ENCODE measurements at places on chromosomes 7 and 10. TPM values are rescaled to one million over a fixed set of nuclear protein-coding genes. Genes with fewer than 3 reads are reported as not detected.

The INSIG1 gene
- total RNA-seq: 59.4 TPM

The GPR26 gene
- total RNA-seq: not detected

The AFAP1L2 gene
- 25.0 TPM for total RNA-seq

- no peak for DNase-seq
Measured at GRCh38 chr7:5064391-5065106, 18.9 kb downstream of the RBAK start.

GRCh38 chr10:128451879-128452278 lies 325.7 kb upstream of the MKI67 start:
- DNase-seq: no peak

DNA sequence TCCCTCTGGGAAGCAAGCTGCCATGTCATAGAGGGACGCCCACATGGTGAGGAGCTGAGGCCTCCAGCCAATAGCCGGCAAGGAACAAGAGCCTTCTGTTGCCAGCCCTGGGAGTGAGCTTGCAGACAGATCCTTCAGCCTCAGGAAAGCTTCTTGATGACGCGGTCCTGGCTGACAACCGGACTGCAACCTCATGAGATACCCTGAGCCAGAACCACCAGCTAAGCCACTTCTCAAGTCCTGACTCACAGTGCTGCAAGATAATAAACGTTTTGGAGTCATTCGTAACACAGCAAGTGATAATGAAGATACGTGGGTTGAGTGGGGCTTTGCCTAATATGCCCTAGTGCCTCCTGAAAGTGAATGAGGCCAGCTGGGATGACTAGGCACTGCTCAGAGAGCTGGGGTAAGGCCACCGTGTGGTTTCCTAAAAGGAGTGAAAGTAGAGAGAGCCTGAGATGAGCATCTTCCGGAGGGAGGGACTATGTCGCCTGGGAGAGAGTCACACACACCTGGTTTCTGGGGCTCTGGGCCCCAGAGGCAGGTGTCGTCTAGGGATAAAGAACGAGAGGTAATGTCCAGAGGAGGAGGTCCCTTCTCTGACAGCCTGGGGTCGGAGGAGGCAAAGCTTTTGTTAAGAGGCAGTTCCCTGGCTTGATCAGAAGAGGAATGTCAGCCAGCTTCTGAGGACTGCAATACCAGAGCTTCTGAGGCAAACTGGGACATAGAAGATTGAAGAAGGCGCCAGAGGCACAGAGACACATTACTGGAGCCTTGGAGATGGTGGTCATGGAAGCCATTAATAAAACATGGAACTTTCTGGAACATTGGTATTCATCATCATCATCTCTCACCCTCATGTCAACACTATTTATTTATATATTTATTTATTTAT lies 53.6 kb downstream of the PYROXD2 start:
- DNase-seq: peak; percentile 75

GRCh38 chr10:9038146-9038714 lies 983.7 kb downstream of the GATA3 start:
- no peak for DNase-seq

DNA sequence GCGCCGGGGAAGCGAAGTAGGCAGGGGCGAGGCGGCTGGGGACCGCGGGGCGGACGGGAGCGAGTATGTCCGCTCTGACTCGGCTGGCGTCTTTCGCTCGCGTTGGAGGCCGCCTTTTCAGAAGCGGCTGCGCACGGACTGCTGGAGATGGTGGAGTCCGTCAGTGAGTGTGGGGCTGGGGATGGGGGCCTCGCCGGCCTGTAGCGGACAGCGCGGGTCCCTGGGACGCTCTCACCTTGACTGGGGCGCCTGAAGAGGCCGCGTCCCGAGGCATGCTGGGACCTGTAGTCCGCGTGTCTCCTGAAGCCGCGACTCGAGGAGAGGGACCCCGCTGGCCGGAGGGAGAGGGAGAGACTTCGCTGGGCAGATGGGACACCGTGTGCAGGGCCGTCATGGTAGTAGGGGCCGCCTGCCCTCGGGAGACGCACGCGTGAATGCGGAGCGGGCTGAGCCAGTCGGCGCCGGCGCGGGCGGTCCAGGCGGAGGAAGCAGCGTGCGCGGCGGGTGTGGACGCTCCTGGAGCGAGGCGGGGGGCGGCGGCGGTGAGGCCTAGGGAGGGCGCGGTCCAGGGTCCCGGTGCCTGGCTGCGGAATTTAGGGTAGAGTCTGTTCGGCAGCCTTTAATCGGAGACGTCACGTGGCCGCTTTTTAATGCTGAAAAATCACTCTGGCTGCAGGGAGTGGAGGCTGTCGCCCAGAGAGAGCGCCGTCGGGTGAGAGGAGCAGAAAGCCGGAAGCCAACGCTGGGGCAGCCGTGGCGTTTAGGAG lies at the start of gene NDUFB2:
NDUFB2 (plus strand) TSS at position 29 of the 767 bp plus-strand sequence; CDS start at position 66, 37 bp downstream.
- DNase-seq: peak; percentile 94

DNA sequence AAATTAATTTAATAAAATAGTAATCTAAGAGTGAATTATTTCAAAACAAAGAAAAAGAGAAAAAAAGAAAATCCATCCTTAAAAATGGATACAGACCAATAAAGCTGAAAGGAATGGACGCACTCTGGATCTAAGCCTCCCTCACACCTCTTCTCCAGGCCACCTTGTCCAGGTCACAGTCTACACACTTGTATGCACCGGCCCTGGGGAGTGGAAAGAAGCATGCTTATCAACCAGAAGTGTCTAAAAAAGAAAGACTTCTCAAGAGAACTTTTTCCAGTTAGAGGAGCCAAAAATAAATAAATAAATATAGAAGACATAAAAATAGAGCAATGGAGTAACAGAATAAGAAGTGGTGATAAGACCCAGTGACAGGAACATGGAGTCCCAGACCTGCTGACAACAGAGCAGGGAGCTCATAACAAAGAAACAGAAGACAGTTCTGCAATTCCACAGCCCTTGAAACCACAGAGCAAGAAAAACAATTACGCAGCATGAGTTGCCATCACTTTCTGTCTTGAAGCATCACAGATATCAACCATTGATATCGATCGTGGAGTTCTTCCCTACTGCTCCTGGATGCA lies 311.7 kb upstream of the NFE2L3 start:
- DNase-seq: no peak

- DNase-seq: peak; percentile 24
Measured at GRCh38 chr7:151676759-151677158, 157.1 kb upstream of the RHEB start.

- no peak for DNase-seq
Measured at GRCh38 chr7:4271716-4272015, 410.4 kb upstream of the FOXK1 start.

DNA sequence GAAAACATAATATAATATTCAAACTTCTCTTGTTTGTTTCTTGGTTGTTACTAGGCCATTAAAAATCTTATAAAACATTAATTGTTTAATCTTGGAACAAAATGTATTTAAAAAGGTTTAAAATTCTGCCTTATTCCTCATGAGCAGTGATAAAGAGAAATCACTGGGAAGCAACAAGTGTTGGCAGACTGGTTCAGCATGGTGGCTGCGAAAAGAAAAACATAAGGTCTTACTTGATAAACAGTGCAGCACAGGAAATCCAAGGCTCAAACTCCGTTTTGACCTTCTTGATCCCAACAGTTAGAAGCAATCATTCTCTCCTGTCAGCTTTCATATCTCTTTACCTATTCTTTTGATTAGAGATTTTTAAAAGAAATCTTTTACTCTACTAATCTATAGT lies 530.8 kb downstream of the CNTNAP2 start:
- no peak for DNase-seq

GRCh38 chr7:47574482-47575329 lies 7.2 kb downstream of the TNS3 start:
- peak; percentile 40 for DNase-seq

DNA sequence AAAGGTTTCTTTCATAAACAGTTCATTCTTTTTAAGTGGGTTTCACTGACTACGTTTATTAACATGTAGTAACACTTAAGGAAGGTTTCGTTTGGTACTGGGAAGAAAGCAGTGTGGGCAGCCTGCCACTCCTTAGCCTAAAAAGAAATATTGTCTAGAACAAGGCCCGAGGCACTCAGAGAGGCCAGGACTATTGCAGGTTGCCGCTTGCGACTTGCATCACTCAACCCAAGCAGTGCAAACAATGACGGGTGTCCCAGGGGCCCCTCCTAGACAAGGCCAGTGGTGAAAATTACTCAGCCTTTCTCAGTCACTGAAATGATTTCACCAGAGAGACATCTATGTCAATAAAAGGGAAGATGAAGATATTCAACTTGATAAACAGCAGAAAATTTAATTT lies 243.9 kb downstream of the SNX13 start:
- DNase-seq: no peak

DNA sequence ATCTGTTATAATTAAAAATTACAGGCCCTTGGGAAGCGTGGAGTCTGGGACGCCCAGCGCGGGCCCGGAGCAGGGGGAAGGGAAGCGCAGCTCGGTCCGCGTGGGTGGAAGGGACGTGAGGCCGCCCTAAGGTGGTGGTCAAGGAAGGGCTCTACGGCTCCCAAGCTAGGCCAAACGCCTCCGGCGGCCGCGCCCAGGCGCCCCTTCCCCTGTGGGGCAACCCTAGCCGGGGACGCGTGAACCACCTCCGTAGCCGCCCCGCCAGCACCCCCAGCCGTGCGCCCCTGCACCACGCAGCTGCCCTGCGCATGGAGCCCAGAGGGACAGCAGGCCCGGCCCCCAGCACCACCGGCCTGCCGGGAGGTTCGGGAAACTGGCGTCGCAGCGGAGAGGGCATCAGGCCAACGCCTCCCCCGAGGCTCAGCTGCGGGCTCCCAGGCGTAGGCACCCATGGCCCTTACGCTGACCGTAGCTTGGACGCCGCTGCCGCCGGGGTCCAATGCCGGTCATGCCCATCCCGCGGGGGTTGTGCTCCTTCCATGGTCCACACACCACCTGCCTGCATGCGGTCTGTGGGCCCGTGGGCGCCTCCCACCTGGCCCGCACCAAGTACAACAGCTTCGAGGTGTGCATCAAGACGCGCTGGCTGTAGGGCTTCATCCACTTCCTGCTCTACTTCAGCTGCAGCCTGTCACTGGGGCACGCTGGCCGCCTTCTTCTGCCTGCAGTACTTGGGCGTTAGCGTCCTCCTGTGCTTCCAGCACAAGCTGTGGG lies 166.7 kb downstream of the SEPTIN7 start:
- DNase-seq: no peak

DNA sequence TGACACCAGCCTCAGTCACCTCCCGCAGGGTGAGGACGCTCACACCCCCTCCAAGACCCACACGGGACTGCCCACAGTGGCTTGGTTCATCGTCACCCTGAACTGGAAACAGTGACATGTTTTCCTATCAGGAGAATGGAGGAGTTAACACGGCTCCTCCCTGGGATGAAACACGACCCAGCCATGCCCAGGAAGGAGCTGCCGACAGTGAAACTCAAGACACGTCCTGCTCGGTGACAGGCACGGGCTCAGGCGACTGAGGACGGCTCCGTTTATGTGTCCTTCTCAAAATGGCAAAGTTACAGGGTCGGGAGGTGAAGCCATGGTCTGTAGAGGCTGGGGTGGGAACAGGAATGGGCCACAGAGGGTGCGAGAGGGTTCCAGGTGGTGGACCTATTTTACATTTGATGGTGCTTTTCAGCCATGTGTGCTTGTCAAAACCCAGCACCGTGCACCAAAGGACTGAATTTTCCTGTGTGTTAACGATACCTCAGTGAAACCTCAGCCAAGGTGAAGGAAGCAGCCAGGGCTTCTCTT lies 272.4 kb downstream of the ADARB2 start:
- no peak for DNase-seq

GRCh38 chr10:32556783-32557395 lies 110.9 kb downstream of the CCDC7 start:
- DNase-seq: no peak

GRCh38 chr7:35985126-35985754 lies 167.8 kb upstream of the EEPD1 start:
- DNase-seq: peak; percentile 87
